ENCODE measurements at places on chromosomes 4 and X.

- DNase-seq, result no peak
These were observed 357.4 kb downstream of the STIM2 start for GRCh38 chr4:27218013-27218412.

GRCh38 chr4:168845897-168846296 lies 164.2 kb downstream of the CBR4 start:
- no peak for DNase-seq

DNA sequence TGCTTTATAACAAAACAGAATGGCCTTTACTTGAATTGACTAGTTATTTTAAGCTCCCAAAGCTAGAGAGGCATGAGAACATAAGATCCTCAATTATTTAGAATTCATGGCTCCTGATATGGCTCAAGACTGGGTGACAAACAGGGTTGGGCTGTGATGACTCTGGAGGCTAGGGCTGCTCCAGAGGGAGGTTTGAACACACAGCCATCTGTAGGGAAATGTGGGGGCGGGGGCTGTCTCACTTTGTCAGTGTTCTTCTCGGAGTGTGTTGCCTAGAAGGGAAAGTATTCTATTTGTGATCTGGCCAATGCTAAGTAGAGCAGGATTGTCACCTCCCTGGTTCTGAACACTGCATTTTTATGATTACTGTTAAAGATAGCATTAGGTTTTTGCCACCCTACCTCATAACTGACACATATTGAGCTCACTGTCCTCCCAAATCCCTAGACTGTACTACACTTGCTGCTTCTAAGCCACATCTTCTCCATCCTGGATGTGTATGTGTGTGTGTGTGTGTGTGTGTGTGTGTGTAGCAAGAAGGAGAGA lies 45.9 kb downstream of the VSIG4 start:
- DNase-seq, result no peak

DNA sequence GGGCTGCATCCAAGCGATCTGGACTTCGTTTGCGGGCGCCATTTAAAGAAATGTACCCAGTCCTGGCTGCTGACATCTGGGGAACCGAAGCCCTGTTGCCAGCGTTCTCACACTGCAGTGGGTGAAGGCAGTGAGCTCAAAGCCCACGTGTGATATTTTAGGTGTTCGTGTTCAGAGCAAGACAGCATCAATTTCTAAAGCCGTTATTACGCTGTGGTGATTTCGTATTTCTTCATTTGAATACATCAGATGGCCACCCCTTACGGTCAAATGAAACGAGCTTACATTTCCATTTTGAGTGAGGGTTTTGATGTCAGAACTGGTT lies 376 bp upstream of the C4orf36 start:
- DNase-seq, result no peak

- DNase-seq, result peak; percentile 32
These were observed 97.9 kb downstream of the NR3C2 start for GRCh38 chr4:148344352-148344751.

GRCh38 chrX:134933248-134933647 lies 57.5 kb upstream of the SMIM10 start:
- no peak for DNase-seq

DNA sequence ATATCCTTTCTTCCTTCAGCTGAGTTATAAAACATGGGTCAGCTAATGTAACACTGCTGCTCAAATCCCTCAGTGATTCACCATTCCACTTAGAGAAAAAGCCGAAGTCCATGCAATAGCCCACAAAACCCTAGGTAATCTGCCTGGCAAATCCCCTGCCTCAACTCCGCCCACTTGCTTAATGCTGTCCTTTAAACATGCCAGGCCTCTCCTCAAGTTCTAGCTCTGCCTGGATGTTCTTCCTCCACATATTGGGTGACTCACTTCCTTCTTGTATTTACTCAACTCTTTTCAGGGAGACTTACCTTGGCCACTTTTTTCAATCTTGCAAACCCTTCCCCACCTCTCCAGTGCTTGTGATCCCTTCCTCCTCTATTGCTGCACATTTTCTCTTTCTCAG lies 89.8 kb downstream of the EMCN start:
- DNase-seq, result no peak

DNA sequence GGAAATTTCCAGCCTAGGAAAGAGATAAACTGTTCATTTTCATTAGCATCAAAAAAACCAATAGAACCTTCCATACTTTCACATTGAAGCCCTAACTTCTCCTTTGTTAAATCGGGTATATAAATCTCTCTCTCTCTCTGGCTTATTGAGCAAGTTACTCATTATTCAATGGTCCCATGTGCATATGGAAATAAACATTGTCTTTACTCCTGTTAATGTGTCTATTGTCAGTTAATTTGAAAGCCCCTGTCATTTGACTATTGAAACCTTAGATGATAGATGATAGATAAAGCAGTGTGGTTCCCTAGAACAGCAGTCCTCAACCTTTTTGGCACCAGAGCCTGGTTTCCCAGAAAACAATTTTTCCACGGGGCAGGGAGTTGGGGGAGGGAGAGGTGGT lies 46.8 kb downstream of the CENPVL3 start:
- no peak for DNase-seq

- no peak for DNase-seq
These were observed 345.4 kb upstream of the GATB start for GRCh38 chr4:152106113-152106763.

- DNase-seq, result no peak
These were observed 77.2 kb downstream of the RASL11B start for GRCh38 chr4:52939325-52939724.

DNA sequence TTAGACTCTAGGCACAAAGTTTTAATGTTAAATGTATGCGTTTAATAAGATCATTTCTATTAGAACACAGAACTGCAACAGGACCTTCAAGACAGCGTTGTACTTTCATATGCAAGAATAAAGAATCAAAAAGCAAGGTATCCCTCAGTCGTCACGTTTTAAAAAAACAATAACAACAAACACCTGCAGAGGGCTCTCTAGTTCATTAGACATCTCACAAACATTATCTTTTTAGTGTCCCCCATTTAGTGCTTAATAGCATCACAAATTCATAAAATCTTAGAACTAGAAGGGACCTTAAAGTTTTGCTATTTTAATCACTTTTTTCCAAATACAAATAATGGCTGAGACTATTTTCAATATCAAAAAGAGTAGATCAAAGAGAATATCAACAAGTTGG lies 236.6 kb downstream of the DCHS2 start:
- no peak for DNase-seq

GRCh38 chr4:177987896-177988295 lies 545.7 kb upstream of the AGA start:
- no peak for DNase-seq

DNA sequence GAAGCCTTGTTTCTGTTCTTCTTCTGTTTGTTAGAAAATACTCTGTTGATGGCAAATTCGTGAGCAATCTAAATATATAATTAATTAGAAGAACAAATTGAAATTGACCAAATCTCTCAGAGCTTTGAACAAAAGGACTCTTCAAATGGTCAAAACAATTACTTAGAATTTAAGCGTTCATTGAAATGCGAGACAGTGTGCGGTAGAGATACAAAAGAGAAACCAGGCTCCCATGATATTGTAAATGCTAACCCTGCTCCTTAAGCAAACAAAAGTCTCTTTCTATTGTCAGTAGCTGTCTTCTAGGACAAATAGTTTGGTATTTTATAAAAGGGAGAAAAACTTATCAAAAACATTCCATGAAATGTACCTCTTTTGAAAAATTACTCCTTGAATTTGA lies 453.4 kb upstream of the MAGEB2 start:
- DNase-seq, result no peak

GRCh38 chrX:68995780-68996551 lies 167.1 kb downstream of the EFNB1 start:
- no peak for DNase-seq

DNA sequence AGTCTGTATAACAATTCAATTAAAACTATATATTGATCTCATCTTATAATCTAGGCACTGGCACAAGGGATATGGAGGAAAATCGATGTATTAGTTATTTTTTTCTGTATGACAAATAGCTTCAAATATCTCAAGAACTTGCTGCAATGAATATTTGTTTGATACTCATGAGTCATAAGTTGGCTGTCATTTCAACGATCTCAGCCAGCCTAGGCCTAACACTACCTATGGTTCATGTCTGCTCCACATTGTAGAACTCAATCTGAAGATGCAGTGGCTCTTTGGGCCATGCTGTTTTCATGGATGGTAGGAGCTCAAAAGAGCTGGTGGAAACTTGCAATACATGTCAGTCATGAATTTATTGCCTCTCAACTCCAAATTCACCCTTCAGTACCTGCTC lies 44.7 kb downstream of the MAGEB17 start:
- no peak for DNase-seq

DNA sequence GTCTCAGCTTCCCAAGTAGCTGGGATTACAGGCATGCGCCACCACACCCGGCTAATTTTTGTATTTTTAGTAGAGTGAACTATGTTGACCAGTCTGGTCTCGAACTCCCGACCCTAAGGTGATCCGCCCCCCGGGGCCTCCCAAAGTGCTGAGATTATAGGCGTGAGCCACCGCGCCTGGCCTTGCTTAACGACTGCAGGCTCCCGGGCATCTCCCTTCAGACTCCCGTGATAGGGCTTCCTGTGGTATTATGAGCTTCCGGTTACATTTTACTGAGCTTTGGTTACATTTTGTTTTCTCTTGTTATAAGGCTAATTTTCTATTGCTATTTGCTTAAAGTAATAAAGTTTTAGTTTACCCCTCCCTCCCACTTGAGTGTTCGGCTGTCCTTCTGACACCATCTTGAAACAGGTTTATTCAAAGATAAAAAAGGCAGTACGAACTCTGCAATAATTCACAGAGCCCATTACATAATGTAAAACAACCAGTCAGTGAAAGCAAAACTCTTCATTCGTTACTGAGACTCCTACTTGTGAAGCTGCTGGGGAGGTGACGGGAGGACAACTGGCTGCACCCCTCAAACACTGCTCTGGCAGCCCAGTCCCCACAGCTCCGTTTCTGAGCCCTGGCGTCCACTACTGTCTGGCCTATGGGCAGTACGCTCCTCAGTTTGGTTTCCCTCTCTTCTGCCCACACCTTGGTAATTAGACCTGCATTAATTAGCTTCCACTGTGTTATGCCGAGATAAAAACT lies 795.7 kb upstream of the SLIT2 start:
- peak; percentile 61 for DNase-seq

- DNase-seq, result no peak
These were observed 1217.7 kb downstream of the PCDH19 start for GRCh38 chrX:99192421-99192820.

DNA sequence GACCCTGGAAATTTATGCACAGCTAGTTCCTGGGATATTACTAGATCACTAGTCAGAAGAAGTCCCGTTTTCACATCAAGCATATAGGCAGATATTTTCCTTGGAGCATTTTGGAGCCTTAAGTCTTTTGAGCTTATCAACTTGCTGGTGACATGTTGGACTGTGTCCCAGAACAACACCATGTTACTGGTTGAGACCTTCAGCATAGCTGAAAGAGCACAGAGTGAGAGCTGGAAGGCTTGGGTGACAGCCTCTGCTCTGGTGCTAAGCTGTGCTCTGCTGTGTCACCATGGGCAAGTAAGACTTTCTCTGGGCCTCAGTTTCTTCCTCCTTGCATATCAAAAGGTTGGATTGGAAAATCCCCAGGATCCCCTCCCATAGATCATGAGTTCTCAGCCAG lies 116.6 kb upstream of the FRMPD4 start:
- no peak for DNase-seq

DNA sequence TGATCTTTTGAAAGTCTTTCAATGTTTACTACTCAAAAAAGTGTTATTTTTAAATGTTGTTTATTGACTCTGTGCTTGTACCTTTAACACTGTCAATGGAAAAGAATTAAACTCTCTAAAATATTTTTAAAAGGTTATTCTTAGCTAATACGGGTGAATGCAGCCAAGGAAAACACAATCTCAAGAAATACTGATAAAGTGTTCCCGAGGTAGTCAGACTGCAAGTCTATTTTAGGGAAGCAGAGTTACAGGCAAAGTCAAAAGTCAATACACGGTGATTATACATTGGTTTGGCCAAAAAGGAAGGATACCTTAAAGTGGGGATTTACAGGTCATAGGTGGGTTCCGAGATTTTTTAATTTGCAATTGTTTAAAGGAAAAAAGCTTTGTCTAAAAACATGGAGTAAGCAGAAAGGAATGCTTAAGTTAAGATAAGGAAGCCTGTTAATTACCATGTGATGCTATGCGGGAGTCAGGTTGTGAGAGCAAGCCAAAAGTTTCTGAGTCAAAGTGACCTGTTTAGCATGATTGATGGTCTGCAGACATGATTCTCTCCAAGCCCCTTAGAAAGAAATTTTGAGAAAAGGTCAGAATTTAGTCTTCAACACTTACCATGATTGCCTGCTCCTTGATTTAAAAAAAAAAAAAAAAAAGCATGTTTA lies 288.4 kb downstream of the KLHL4 start:
- no peak for DNase-seq

DNA sequence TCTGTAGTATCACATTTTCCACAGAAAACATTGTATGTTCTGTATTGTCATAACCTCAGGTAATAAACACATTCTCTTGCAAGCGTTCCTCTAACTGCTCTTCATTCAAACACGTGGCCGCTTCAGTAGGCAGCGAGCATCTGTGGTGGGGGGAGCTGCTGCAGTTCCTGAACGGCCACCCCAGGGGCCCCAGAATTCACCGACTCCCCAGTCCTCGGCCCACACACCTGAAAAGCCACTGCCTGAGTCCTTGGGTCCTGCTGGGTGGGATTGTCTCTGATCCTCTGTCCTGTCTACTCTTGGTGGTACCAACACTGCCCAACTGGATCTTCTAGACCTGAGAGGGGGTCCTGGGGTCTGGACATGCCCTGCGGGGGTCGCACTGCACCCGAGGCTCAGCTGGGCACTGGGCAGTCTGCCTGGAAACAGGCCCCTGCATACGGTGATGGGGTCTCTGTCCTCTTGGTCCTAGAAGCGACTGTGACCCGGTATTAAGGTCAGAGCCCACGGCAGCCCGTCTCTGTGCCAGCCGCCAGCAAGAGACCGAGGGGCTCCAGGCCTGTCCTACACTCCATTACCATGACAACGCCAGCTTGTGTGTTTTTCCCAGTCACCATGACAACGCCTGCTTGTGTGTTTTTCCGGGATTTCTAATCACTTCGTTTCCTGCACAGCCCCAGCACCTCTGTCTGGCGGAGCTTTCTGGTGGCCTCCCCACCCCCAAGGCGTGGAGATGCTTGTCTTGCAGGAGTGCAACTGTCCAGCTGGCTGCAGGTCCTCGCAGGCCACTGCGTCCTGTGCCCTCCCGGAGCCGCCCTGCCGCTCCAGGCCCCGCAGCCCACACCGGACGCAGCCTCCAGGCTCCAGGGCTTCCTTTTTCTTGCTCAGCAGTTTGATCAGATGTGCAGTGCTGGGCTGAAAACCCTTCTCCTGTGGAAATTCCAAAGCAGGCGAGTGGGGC lies 16.0 kb downstream of the CTBP1 start:
- no peak for DNase-seq
